RPMI7951 (cell line): ENCODE measurements at places on chromosomes 16 and 17.

GRCh38 chr16:52251495-52251894, 295.4 kb downstream of the TOX3 start:
- DNase-seq = peak; percentile 16

DNA sequence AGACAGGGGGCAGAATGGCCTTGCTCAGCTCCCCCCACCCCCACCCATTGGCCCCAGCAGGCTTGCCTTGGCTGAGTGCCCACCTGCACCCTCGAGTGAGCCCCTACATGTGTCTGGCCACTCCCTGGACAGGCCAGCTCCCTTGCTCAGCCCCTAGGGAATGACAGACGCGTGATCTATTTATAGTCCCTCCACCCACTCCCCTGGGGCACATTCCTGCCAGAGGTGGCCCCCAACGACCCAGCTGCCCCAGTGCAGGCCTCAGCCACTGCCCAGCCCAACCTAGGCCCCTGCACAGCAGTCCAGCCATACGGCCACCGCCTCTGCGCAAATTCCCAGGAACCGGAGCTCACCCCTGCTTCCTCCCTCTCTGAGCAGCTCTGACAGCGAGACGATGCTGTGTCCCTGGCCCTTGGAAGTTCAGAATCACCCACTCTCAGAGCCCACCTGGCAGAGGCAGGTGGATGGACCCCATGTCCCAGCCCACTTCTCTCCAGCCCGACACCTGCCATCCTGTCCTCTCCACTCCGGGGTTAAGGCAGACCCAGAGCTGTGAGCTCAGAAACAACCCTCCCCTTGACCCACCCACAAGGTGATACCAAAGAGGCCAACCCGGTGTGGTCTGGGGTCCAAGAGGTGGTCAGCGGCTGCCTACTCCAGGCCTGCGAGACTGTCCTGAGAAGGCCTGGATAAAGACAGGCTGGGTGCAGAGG, 11.5 kb upstream of the P2RX1 start:
- no peak for DNase-seq

DNA sequence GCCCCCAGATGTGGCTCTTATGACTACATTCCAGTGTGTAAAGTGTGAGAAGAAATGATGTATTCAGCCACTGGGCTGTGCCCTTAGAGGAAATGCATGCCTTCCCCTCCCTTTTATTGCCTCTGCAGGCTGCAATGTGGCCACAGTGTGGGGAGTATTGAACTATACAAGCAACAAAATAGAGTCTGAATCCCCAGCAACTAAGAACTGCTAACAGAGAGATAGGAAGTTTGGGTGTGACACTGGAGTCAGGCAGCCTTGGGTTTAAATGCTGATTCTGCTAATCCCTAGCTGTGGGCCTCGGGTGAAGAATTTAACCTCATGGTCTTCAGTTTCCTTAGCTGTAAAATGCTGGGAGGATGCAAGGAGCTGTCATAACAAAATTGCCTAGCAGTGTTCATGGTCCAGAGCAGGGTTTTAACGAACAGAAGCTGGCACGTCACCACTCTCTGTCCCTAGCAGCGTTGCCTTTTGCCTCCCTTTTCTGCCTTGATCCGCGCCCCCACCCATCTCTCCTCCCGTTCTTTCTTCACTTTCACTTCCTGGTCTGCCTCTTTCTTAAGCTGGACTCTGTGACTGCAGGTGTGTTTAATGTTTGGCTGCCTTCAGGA, 50.3 kb downstream of the KPNA2 start:
- no peak for DNase-seq

DNA sequence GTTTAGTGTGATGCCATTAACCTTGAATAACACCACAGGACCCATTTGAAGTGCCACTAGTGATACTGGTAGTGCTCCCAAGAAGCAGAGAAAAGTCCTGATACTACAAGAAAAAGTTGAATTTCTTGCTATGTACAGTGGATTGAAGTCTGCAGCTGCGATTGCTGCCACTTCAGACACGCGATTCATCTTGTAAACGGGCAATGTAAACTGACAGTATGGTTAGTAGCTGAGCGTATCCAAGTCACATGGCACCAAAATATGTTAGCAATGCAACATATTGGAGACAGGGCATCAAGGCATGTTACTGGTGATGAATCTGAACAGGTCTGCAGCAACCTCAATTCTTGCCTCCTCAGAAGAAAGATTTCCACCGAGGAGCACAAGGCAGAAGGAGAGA, 238.9 kb downstream of the HS3ST3B1 start:
- no peak for DNase-seq

DNA sequence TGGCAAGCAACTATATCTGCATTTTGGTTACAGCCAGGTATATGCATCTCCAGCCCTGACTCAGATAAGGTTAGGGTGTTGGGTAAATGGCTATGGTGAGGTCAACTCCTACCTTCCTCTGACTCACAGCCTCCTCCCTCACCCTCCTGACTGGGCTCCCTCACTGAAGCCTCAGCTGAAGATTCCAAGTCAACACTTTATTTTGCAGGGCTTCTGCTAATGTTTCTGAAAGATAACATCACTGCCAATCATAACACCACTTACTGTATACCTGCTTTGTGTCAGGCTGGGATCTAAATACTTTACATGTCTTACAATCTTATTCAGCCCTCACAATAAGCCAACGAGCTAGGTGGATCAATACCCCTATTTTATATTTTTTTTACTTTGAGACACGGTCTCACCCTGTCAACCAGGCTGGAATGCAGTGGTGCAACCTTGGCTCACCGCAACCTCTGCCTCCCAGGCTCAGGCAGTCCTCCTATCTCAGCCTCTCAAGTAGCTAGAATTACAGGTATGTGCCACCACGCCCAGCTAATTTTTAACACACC, 47.8 kb upstream of the GCSH start:
- DNase-seq = no peak

GRCh38 chr16:2386990-2387389, 42.3 kb upstream of the CCNF start:
- no peak for DNase-seq

DNA sequence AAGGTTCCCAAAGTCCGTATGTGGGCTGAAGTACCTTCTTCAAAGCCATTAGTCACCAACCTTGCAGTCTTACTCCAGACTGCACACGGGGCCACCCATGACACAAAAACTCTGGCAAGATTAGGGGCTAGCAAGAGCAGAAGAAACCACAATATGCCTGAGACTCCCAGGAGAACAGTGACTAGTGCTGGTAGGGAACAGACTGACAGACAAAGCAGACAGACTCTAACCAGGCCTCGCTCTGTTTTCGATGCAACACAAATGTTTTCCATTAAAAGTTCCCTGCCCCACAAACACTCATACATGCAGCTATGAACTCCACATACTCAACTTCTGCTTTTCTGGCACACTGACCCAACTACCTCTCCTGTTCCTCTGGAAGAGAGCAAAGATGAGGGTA, 102.2 kb downstream of the HIC1 start:
- peak; percentile 68 for DNase-seq

DNA sequence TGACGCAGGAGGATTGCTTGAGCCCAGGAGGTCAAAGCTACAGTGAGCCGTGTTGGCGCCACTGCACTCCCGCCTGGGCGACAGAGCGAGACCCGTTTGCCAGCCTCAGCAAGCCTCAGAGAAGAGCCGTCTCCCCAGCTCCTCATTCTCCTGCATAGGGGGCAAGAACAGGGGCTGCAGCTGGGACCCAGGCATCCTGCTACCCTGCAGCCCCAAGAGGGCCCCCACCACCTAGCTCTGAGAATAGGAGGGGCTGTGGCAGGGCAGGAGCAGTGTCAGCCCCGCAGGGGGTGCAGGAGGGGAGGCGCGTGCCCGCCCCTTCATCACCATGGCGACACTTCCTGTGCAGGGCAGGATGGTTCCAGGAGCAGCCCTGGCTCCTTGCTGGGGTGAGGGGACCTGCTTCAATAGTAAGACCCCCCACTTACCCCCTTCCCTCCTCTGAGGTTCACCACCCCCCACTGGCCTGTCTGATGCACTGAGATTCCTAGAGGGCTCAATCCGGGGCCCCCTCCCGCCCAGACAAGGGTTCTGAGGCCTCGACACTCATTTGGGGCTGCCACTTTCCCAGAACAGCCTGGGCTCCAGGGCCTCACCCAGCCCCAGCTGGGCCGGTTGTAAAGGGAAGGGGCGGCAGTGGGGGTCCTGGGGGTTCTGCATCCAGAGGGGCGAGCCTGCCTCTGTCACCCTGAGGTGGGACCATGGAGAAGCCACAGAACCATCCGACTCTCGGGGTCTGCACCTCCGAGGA, 20.2 kb downstream of the VASN start:
- DNase-seq = no peak

GRCh38 chr16:89170346-89171215, 967 bp upstream of the CDH15 start:
- DNase-seq = no peak

DNA sequence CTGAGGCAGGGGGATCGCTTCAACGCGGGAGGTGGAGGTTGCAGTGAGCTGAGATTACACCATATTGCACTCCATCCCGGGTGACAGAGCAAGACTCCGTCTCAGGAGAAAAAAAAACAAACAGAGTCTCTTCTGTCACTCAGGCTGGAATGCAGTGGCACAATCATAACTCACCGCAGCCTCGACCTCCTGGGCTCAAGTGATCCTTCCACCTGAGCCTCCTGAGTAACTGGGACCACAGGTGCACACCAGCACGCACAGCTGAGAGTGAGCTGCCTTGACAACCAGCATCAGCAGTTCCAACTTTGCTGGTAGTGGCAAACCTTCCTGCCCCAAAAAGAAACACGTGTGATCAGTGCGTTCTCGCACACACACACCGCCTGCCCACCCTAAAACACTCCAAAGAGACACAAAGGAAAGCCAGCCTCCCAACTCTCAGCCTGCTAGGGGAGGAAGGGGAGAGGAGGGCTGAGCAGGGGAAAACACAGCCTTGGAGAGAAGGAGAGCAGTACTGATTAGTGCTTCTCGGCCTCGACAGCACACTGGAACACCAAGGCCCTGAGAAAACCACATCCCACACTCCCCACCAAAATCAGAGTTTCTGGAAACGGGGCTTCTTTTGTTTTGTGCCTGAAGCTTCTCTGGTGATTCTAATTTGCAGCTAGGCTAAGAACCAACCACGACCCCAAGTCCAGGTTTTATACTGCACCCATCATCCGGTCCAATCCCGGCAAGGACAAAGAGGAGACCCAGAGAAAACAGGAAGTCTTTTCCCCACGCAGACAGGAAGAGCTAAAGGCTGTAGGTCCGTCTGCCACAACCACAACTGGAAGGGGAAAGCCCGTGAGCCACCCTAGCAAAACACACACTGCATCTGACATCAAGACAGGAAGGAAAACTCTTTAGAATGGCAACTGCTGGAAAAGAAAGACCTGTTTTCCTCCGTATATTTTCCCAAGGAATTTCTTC, 28.8 kb downstream of the ZCCHC14 start:
- DNase-seq = peak; percentile 89

- no peak for DNase-seq
Observed at GRCh38 chr16:67490335-67491096, 7.2 kb upstream of the AGRP start.

- DNase-seq = no peak
Observed at GRCh38 chr16:11094857-11095565, 150.6 kb downstream of the CLEC16A start.

DNA sequence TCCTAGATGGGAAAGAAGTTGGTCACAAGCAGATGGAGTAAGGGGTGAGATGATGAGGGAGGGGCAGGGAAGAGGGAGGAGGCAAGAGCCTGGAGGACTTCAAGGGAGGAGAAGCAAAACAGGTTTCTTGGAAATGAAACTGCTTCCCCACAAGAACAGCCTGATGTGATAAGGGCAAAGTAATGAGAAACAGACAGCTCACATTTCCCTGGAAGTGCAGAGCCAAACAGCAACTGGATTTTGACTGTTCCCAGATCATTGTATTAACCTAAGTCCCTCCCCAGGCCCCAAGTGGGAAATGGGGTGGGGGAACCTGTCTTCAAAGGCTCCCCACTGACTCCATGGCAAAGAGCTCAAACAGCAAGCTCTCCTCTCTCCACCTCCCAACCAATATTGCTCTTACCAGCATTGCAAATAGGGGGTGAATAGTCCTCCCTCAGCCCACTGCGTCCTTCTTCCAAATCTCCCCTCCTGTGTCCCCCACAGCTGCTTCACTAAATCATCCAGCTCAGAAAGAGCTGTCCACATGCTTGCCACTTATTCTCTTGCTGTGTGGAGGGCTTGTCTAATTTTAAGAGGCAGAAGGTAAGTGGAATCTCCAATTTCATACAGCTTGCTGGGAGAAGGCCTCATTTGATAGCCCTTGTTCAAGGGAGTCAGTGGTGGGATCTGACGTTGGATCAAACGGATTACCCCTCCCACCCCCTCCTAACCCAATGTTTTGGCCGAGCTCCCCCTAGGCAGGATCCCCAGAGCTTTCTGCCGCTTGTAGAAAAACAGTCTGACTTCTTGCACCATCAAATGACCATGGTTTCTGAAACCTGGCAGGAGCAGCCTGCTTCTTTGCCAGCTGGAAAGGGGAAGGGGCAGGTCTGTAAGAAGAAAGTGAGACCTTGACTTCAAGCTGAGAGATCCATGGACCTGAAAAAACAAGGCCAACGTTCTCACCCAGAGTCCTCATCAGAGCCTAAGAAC, 56.3 kb upstream of the SMIM36 start:
- DNase-seq = no peak

DNA sequence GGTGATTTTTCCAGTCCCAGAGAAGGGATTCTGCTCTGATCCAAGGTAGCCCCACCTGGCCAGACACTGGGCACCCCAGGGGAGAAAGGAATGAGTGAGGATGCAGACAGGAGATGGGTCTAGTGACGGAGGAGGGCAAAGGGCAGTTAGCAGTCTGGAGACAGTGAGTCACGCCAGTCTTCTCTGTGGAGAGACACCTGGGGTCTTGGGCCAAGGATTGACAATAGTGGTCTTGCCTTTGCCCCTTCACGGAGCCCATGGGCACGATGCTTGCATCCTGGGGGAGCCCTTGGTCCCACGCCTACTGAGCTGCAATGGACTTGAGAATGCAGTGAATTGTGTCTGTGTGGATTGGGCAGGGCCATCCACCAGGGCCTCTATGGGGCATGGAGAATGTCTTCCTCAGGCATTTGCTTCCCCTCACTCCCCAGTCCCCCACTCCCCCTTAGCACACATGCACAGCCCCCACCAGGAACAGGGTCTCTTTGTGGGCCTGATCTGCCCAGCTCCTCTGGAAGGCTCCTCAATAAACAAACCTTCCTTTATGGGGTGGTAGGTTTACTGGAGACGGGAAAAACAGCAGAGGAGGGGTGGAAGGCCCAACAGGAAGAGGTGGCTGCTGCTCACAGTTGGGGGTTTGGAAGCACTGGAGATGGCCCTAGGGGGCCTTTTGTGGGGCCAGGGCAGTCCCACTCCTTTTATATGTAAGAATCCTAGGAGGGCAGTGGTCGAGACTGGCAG, 1.4 kb downstream of the CHAD start:
- no peak for DNase-seq

GRCh38 chr17:48471817-48472410, 41.9 kb upstream of the SKAP1 start:
- no peak for DNase-seq

- DNase-seq = no peak
Observed at GRCh38 chr16:11657556-11657955, 10.7 kb upstream of the SNN start.

GRCh38 chr17:74526681-74527080, 4.6 kb downstream of the CD300LB start:
- no peak for DNase-seq

DNA sequence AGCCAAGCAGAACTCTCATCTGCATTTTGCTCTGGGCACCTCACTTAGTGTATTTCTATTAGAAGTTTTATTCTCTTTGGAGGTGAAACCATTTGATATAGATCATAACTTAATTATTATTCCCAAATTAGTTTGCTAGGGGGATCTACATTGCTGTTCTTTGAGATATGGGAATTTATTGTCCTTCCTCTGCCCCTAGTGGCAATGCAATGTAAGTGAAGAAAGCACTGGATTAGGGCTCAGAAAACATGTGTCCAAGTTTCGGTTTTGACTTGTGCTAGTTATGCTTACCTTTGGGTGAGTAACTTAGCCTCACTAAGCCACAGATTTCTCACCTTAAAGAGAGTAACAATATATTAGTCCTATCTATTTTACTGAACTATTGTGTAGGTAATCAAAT, 2.9 kb downstream of the KRT39 start:
- peak; percentile 50 for DNase-seq
